ENCODE measurements at places on chromosomes 16 and 17. TPM values are rescaled to one million over a fixed set of nuclear protein-coding genes. Genes with fewer than 3 reads are reported as not detected.

Gene CEP295NL
- total RNA-seq = 0.97 TPM

Gene HSD11B2
- 10.4 TPM for total RNA-seq

Gene PRAC2
- total RNA-seq = not detected

Gene ZPBP2
- not detected for total RNA-seq

Gene TMEM132E
- total RNA-seq = 0.15 TPM

Gene GINS2
- total RNA-seq = 16.8 TPM

GRCh38 chr17:43931062-43931571, 11.2 kb downstream of the PPY start:
- no peak for DNase-seq

DNA sequence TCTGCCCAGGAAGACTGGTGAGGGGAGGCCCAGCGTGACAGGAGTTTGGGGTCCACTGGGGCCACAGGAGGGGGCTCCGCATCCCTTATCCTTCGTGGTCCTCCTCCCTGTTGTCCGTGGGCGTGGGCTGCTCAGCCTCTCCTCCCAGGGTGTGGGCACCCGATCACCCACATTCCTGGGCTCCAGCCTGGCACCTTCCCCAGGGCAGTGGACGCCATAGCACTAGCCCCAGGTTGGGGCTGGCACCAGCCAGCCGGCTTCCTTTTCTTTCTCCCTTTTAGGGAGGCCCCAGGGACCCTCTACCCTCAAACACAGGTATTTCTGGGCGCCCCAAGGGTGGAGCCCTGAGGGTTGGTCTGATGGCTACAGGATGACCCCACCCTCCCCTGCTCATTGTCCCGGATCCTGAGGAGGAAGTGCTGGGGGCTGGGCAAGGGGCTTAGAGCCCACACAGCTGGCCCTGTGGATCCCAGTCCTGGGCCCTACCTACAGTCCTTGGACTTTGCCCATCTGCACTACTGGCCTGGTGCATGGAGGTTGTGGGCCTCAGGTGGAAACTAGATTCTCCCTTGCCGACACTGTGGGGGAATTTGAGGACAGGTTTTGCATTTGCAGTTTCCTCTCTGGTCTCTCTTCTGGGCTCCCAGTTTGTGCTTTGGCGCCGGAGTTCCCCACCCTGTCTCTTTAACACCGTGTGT, 1.1 kb downstream of the KIF1C start:
- peak; percentile 71 for DNase-seq

DNA sequence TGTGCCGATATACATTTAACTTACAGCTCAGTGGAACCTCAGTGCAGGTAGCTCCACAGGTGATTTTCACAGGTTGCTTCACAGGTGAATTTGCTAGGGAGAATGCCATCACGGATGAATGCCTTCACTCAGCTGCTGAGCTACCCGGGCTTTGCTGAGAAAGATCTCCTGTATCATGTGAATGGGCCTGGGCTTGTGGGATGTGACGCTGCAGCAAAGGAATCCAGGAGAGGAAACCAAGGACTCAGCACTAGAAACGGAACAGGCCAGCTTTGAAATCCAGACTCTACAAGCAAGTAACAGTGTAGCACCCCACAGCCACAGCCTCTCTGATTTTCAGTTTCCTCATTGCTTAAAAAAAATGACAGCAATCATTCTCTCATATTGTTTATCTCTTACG, 271.4 kb upstream of the MAF start:
- DNase-seq = no peak

DNA sequence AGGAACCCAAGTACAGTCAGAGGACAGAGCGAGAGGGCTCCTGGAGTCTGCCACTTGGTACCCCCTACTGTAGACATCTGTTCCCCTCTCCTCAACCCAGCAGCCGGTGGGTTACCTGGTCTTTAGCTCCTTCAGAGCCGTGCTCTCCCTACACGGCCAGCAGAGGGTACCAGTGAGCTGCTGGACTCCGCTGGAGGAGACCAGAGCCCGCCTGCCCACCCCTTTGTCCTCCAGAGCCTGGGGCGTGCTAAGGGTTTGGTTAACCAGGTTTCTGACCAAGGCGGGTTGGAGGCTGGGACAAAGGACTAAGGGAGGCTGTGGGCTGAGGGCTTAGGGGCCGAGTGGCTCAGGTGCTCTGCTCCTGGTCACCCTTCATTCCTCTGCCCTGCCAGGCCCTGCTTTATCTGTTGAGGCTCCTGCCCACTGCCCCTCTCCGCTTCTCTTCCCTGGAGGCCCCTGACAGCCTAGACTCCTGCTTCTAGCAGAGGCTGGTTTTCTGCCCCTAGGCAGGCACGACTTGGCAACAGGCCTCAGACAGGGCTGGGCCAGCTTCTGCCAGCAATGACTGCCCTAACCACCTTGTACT, 2.7 kb upstream of the HSD11B2 start:
- DNase-seq = peak; percentile 95

GRCh38 chr16:78129349-78129748, 29.9 kb downstream of the WWOX start:
- no peak for DNase-seq

Measured in endodermal cell (in vitro differentiated cells).